ENCODE measurements at places on chromosomes 6 and 20.

GRCh38 chr20:62902926-62903615 lies 23.2 kb downstream of the DIDO1 start:
- DNase-seq = no peak

- no peak for DNase-seq
Observed at GRCh38 chr6:3014675-3015066, 15.0 kb downstream of the NQO2 start.

DNA sequence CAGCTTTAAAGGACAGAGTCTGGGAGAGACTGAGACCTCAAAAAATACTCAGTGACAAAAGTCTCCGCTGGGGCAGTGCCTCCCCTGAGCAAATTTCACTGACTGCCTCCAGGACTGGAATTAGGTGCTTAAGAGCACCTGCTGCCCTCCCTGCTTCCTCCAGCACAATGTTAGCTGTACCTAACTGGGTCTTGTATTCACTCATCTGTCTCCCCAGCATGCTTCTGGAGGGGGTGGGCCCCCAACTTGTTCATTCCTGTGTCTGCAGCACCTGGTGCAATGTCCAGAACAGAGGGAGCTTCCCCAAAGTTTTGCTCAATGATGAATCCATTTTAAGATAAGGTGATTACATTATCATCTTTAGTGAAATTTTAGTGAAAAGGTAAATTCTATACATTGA lies 650.7 kb downstream of the KIF16B start:
- DNase-seq = no peak

GRCh38 chr6:17525637-17526036 lies 74.5 kb upstream of the FAM8A1 start:
- no peak for DNase-seq

DNA sequence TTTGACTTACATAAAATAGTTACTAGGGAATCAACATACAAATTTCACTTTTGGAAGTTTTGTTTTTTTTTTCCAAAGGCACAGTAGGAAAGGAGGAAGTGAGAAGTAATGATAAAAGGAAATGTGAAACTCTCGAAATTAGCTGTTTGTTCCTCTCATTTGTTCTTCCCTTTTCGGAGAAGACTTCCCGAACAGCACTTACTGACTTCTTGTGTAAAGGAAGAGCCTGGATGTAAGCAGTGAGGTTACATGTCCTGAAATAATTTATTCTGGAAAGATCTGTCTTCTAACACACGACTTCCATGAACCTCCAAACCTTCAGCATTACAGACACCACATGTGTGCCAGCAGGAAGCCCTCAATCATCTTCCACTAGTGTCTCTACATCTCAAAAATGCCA lies 59.1 kb downstream of the KIF16B start:
- no peak for DNase-seq

GRCh38 chr6:92779746-92780145 lies 639.6 kb downstream of the EPHA7 start:
- DNase-seq = no peak

DNA sequence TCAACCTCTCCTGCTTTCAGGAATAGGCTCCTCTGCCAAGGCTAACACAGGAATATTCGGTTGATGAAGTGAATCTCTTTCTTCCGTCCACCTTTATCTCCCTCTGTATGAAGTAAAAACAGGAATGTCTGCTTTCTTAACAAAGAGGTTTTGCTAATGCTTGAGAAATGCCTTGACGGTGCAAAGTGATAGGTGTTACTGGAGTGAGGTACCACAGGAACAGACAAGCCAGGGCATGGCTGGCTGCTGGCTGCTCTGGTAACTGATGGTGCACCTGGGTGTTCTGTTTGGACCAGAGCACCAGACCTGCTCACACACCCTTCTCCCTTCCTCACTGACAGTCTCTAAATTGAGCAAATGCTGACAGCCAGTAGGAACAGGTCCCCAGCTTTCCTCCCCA lies 174.0 kb upstream of the FBXL4 start:
- no peak for DNase-seq

- no peak for DNase-seq
Observed at GRCh38 chr6:53598265-53598907, 53.5 kb upstream of the GCLC start.

GRCh38 chr6:788058-788457 lies 95.1 kb upstream of the EXOC2 start:
- no peak for DNase-seq

DNA sequence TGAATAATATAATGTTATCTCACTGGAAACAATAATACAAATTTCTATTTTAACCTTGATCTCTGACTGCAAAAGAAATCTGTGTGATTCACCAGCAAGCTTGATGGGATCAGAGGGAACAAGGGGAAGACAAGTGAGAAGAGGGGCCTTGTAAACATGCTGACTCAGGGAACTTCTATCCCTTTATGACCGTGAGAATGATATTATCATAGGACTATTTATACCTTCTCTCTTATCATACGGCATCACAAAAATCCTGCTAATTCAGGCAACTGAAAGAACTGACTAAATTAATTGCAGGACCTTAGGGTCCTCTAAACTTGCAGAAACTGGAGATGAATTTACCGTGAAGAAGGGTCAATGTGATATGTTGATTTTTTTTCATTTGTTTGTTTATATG lies 173.3 kb downstream of the PTPRK start:
- no peak for DNase-seq

DNA sequence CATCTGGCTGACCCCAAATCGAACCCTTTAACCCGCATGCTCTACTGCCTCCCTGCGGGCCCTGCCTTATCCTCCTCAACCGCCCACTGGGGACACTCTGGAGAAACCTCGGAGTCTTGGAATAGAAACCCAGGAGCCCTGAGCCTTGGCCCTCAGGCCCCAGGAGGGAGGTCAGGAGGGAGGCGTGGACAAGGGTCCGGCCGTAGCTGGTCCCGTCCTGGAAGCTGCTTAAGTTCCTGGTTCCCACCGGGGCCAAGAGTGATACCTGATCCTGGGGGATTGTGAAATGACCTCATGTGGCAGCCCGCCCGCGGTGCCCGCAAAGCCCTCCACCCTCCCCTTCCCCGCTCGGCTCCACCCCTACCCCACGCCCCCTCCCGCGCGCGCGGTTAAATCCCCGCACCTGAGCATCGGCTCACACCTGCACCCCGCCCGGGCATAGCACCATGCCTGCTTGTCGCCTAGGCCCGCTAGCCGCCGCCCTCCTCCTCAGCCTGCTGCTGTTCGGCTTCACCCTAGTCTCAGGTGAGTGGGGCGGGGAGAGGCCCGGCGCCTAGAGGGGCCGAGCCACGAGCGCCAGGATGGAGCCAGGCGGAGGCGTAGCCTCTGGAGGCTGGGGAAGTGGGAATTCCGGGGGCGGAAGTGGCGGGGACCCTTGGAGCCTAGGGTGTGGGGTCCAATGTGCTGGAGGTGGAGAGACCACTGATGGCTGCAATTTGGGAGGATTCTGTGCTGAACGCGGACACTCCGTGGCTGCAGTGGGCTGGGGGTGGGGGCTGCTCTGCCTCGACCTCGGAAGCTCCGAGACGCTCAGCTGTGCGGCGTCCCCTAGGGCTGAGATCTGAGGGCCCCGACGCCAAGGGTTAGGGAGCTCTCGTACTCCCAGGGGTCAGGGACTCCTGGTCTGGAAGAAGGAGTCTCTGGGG lies at the start of gene WFDC2:
Gene WFDC2 (plus strand): TSS at position 418 of the 926 bp plus-strand sequence. CDS start 29 bp downstream, at position 447.
- DNase-seq = no peak

DNA sequence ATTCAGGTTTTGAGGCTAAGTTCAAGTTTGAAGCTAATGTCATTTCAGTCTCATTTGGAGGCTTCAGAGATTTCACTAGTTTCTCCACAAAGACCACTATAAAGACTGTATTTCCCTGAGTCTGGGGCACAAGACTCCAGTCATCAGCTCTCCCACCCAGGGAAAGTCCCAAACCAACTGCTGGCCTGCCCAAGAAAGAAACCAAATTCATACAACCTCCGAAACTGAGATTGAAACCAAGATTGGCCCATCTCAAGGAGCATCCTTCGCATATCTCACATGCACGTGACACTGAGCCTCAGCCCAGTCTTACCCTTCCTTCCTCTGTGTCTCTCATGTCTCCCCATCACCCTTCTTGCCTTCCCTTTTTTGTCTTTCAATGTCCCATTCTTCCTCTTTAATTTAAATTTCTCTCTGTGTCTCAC lies 3.5 kb upstream of the LTA start:
- no peak for DNase-seq

DNA sequence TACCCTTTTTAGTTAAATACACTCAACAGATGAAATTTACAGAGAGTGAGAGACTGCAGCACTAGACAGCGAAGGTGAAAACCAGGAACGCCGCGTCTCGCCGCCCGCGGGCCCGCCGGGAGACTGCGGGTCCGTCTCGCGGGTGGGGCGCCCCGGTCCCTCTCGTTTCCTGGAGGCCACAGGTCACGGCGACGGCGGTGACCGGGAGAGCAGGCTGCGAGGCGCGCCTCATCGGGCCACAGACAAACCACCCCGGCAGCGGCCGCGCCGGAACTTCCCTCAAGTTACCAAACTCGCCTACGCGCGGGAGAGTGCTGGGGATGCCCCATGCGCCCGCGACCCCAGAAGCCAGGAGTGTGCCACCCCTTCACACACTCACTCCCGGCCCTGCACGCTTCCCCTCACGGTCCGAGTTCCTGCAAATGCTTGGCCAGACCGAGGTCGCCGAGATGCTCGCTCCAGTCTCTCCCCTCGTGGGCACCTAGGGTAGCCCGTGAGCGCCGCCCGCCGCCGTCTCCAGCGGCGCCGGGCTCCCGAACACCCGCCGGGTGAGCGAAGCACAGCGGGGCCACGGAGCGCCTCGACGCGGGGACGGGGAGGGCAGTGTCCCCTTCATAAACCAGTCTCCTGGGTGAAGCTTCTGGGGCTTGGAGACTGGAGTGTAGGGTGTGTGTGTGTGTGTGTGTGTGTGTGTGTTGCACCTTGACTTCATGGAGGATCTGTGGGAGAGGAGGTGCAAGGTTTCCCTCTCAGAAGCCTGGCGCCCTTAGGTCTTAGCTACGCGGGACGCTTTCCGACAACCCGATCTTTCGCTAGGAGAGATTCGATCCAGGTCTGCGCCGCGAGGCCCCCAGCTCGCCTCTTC lies 1.4 kb downstream of the BACH2 start:
- no peak for DNase-seq

GRCh38 chr20:41089555-41089954 lies 47.8 kb upstream of the PLCG1 start:
- DNase-seq = no peak

DNA sequence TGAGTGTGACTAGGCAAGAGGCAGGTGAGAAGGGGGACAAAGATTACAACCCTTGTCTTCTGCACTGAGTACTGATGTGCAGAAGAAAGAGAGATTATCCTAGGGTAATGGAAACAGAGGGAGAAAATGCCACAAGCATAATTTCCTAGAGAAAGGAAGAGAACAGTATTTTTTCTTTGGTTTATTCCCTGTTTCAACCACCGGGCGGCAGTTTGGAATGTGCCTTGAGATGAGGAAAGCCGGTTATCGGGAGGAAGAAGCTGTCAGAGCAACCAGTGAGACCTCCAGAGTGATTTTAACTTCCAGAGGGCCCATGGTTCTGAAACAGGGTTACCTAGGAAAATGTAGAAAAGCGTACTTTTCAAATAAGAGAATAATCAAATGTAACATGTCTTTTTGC lies 121.4 kb downstream of the REV3L start:
- no peak for DNase-seq

DNA sequence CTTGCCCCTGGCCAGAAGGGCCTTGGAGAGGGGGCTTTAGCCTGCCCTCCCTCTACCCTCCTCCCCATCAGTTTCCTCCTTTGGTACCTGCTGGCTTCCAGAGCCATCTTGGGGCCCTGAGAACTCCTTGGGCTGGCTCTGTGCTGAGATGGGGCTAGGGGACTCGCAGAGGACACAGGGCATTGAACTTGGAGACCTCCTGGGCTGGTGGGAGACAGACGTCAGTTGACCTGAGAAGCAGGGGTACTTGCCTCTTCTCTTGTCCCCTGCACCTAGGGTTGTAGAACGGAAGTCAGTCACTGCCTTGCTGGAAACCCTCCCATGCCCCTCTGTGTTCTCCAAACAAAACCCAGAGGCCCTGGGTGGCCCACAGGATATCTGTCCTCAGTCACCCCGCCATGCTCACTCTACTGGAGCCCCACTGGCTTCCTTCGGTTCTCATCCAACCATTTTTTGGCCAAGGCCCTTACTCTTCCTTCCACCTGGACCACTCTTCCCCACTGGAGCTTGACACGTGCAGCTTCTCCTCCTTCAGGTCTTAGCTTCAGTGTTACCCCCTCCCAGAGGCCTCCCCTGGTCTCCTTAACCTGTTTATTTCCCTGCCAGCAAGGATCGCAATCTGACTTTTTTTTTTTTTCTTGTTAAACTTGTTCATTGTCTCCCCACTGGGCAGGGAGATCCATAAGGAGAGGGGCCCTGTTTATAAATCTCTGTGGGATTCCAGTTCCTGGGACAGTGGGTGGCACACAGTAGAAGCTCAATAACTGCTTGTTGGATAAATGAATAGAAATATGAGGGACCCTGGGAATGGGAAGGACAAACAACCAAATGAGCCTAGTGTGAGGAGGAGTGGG lies 971 bp downstream of the RBCK1 start:
- DNase-seq = no peak
